ENCODE measurements at places on chromosomes 2 and 18.

DNA sequence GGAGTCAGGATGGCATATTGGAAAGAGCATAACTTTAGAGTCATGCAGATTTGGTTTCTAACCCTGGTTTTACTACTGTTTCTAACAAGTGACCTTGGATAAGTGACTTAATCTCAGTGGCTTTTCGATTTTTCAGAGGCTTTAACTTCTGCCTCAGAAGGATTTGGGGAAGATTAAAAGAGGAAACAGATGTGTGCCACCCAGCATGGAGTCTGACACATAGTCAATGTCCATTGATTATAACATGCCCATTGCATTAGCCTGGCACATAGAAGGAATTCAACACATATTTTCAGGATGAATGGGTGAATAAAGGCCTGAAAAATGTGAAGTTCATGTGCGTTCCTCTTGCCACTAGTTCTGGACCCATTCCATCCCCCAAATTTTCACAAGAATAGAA lies 438.2 kb downstream of the EPHA4 start:
- no peak for DNase-seq

DNA sequence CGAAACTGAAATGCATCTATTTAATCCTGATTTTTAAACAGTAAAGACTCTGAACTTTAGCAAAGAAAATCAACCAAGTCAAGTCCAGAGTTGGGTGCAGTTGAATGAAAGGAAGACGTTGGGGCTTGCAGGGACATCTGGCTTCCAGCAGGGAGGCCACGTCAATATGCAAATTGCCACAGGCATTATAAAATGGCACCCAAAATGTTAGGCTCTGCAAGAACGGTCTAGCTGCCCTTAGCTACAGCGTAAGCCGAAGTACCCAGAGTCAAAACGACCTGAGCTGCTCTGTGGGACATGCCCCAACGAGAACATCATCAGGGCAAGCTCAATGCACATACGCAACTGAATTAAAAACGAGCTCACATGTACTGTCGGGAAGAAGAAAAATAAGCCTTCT lies 30.7 kb downstream of the DOCK10 start:
- DNase-seq = no peak

DNA sequence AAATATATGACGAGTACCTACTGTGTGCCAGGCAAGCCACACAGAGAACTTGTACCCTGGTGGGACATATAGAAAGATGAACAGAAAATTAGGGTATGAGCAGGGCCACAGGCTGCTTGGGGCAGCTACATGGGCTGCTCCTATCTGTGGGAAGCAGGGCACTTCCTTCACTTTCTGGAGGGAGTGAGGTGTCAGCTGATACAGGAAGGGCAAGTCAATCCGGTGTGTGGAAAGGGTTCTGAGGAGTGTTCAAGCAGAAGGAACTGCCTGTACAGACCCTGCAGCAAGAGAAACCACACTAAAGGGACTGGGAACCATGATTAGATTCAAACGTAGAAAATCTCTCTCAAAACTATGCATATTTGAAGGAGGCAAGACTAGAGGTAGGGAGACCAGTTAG lies 58.6 kb upstream of the BCL11A start:
- no peak for DNase-seq

DNA sequence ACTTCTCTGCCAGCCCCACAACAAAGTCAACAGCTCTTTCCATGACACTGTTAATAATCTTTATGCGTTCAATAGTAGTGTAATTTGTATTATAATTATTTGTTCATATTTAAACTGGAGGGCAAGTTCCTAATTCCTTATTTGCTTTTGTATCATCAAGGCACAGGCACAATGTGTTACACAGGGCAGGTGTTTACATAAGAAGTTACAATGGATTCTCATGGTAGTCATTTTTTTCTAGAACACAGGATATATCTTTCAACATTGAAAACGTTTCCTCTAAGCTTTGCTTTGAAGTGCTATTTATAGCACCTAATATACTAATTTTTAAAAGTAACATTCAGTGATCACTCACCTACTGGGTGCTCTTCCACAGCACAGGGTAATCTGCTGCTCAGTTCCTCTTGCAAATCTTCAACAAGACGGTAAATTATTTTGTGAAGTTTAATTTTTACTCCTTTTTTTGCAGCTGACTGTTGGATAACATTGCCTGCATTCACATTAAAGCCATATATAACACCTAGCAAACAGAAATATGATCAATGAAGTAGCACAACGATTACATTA lies 7.3 kb downstream of the RPS27A start:
- no peak for DNase-seq

- DNase-seq = peak; percentile 13
These were observed 107.8 kb downstream of the NBEAL1 start for GRCh38 chr2:203122317-203122986.

Data from SW480 (cell line).